Stimulated activated CD8-positive, alpha-beta memory T cell treated with anti-CD3 and anti-CD28 coated beads, Interleukin-2, amount 100 ng/mL, for 48 hours (primary cell): ENCODE measurements at places on chromosomes 2 and 18.

DNA sequence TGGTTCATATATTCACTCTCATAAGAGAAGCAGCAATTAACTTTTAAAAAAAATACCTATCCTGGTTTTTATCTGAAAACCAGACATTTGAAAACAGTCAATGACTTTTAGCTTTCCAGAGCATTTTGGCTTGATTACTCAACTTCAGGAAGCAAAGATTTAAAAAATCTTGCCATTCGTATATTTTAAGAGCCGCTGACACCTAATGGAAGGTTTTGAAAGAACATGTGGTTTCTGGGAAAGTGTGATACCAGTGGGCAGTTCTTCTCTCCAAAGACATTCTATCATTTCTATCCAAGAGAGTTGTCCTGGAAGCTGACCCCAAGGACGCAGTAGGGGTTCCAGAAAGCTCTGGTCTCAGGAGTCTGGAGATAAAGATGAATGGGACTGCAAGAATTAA lies 234.7 kb downstream of the TTC32 start:
- DNase-seq = no peak

- no peak for DNase-seq
Observed at GRCh38 chr18:35693829-35694228, 112.3 kb downstream of the GALNT1 start.

- no peak for DNase-seq
Observed at GRCh38 chr18:67862069-67862468, 345.5 kb upstream of the DSEL start.

GRCh38 chr2:128422571-128422970 lies 103.9 kb upstream of the HS6ST1 start:
- DNase-seq = no peak

- DNase-seq = no peak
Observed at GRCh38 chr2:216698895-216699294, 3.5 kb upstream of the IGFBP5 start.

DNA sequence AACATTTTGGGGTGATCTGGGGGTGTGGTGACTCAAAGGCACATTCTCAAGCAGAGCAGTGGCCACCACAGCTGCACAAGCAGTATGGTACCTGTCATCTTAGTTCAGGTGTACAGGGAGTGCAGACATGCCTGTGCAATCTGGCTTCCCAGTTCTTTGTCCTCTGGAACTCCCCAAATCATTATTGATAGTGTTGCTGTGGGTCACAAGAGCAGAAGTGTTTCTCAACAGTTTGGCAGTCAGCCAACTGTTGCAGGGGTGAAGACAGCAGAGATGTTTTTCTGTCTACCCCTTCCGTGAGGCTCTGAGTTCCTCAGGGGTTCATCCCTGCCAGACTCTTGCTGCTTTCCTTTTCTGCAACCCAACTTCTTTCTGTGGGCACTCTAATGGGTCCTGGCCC lies 206.5 kb upstream of the ZSWIM2 start:
- DNase-seq = no peak

GRCh38 chr18:76102156-76102555 lies 392.9 kb downstream of the ZNF516 start:
- no peak for DNase-seq

GRCh38 chr18:25327584-25327983 lies 24.4 kb downstream of the ZNF521 start:
- no peak for DNase-seq

GRCh38 chr18:50203801-50204604 lies 9.1 kb upstream of the MYO5B start:
- no peak for DNase-seq

GRCh38 chr2:233059797-233060500 lies at the start of gene INPP5D:
Gene INPP5D, plus strand, starts transcription at chr2:233060342. Its CDS starts 137 bp downstream, at chr2:233060479.
- DNase-seq = no peak
